Activated CD8-positive, alpha-beta T cell treated with anti-CD3 and anti-CD28 coated beads for 36 hours (primary cell): ENCODE measurements at places on chromosomes 6 and 20.

GRCh38 chr20:35992713-35993335, 24.4 kb downstream of the CNBD2 start:
- DNase-seq = peak; percentile 61

- DNase-seq = no peak
These were observed 101.4 kb upstream of the PDE7B start for GRCh38 chr6:135750081-135750480.

DNA sequence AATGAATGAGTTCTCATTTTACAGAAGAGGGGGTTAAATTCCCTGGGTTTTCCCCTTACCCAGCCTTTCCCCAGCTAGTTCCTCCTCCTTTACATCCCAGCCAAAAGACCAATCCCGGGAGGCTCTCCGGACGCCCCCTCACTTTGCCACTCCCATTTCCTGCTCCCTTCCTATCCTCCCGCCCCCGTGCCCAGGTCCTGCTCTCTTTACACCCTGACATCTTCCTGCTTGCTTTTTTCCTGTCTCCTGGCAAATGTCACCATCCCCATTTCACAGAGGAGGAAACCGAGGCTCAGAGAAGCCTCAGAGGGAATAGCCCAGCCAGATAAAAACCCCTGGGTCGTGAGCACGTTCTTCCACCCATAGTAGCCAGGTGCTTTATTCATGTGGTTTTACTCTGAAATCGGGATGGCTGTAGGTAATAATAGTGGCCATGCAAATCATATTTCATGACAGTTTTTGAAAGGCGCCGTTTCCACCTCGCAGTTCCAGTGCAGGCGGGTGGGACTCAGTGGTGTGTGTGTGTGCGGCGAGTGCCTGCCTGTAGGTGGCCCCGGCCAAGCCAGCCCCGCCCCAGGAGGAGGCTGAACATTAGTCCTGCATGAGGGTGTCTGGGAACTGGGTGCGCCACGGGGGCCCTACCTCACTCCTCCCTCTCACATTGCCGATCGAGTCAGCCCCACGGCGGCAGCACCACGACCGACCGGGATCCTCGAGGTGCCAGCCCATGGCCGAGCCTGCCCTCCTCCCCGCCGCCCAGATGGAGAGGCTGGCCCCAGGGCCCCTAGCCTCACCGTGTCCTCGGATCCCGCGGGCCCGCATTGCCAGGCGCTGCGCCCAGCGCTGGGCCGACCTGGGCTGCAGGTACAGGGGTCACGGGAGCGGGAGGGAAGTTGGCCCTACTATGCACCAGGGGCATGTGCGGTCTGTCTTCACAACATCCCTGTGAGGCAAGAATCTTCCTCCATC, at the start of gene ARHGAP40:
Gene ARHGAP40 (plus strand): TSS at position 594 of the 969 bp plus-strand sequence.
- DNase-seq = peak; percentile 58

- DNase-seq = no peak
These were observed 51.4 kb upstream of the NUP153 start for GRCh38 chr6:17758119-17758518.

- peak; percentile 32 for DNase-seq
These were observed 338 bp downstream of the SRXN1 start for GRCh38 chr20:652615-653109.

GRCh38 chr6:136922685-136923006, 545 bp downstream of the SLC35D3 start:
- DNase-seq = peak; percentile 21

DNA sequence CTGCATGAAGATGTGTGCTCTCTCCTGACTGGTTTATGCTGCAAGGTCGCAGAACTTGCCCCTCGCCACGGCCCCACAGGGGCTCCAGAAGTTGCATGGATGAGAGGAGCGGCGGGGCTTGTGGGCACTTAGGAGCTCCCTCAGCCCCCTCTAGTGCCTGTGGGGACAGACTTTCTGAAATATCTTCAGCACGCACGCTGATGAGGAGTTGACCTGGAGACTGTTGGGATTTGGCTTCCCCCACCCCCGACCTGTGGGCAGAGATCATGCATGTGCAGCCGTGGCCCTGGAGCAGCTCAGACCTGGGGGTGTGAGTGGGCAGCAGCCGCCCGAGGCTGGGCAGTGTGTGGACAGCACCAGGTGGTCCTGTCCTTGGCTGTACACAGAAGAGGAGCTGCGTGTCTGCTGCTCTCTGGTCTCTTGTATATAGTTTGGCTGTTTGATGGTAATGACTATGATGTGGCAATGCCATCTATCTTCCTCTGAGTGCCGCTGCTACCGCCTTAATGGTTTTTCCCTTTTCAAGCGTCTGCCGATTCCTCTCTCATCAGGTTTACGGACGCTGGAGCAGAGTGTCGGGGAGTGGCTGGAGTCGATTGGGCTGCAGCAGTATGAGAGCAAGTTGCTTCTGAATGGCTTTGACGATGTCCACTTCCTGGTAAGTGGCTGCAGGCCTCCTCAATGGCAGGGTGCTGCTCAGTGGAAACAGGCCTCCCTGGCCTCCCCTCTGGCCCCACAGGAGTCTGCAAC, 81.4 kb downstream of the TCP11 start:
- DNase-seq = no peak

- no peak for DNase-seq
These were observed 9.0 kb downstream of the PAK5 start for GRCh38 chr20:9829835-9830234.

- no peak for DNase-seq
These were observed 30.9 kb downstream of the MYH7B start for GRCh38 chr20:34986311-34987287.

GRCh38 chr6:31070711-31071197, 41.6 kb downstream of the C6orf15 start:
- no peak for DNase-seq

DNA sequence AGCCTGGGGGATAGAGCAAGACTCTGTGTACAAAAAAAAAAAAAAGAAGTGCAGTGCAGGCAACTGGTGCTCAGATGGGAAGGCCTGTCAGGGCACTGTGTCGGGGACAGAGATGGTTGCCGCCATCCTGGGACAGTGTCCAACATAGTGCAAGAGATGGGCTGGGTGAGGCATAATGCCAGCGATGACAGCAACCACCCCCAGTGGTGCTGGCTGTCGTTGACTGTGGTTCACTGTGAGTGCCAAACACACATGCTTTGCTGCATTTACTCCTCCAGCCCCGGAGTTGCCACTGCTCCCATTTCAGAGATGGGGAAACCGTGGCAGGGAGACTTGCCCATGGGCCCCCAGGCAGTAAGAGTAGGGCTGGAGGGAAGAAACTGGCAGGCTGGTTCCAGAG, 5.2 kb upstream of the C20orf203 start:
- no peak for DNase-seq

- DNase-seq = no peak
These were observed 80.9 kb upstream of the AFDN start for GRCh38 chr6:167745670-167746389.

DNA sequence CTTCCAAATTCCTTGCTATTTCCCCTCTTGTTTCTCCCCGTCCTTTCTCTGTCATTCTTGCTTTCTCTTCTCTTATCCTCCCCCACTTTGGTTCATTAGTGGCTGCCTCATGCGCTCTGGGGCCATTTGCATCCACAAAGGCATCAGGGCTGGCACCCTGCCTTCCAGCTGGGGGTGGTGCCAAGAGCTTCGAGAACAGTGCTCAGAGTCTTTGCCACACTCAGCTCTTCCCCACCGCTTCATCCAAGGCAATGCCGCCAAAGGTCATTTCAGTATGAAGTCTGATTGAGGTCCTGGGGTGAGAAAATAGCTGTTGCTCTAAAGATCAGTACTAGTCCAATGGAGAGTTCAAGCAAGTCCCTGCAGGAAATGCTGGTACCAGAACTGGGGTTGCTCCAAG, 22.7 kb downstream of the OLIG3 start:
- no peak for DNase-seq

- DNase-seq = no peak
These were observed 108.1 kb downstream of the CEBPB start for GRCh38 chr20:50298554-50299324.

DNA sequence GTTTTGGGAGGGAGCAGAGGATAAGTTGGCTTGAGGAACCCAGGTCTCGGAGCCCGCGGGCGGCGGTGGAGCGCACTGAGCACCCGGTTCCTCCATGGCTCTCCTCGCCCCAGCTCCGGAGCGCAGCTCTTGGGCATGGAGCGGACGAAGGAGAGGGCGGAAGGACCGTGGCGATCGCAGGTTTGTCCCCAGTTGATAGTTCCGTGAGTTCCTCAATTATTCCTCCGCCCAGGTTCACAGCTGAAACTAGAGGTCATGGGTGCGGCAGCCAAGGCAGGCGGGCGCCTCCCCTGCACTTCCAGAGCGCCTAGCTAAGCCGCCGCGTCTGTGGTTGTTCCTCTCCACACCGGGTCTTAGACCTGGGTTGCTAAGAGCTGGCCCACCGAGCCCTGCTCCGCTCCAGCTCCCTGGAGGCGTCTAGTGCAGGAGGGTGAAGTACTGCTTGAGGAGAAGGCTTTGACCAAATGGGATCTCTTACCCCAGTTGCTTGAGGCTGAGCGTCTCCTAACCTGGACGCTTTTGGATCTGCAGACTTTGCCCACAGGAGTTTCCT, at the start of gene HTR1B:
Gene HTR1B (minus strand): TSS at position 184 of the 553 bp plus-strand sequence. CDS start 88 bp downstream, at position 96.
- DNase-seq = no peak

GRCh38 chr20:43387737-43388136, 70.0 kb upstream of the SRSF6 start:
- no peak for DNase-seq

GRCh38 chr6:131070061-131070460, 7.0 kb upstream of the EPB41L2 start:
- DNase-seq = no peak

GRCh38 chr6:71083308-71083820, 126.5 kb upstream of the B3GAT2 start:
- no peak for DNase-seq
